ENCODE measurements at places on chromosomes 16 and 17.

GRCh38 chr16:8621222-8621571 is 301 bp upstream of the METTL22 start:
- no peak for DNase-seq

GRCh38 chr17:42424991-42425610 is 2.0 kb upstream of the CAVIN1 start:
- DNase-seq = no peak

- no peak for DNase-seq
These were observed 2.7 kb downstream of the MSL1 start for GRCh38 chr17:40124279-40125141.

DNA sequence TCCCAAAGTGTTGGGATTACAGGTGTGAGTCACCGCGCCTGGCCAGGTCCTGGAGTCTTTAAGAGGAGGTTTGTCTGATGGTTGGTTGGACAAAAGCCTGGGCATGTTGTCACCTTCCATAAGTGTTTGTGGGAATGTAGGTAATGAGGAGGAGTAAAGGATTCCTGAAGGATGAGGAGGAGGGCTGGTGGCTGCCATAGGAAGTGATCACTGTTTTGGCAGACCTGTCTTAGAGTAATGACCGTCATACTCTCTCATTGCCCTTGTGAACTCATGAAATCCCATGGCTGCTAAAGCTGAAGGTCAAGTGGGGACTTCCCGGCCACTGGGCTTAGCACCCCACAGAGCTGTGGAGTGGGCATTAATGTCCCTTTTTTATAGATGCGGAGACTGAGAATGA is 40.5 kb downstream of the TENT4B start:
- no peak for DNase-seq

DNA sequence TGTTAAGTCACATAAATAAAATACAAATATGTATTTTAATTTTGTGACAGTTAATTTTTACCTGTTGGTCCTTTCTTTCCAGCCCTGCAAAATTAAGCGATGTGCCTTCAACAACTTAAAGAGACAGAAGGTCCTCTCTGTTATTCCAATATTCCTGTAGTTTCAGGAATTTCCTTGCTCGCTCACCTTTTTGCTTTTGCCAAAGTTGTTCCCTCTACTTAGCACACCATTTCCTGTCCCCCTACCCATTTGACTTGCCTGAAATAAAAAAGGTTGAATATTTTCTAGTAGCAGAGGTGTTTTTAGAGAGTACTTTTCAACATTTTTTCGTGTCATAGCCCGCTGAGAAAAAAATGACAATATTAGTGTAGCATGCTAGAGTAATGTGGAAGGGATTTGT is 556 bp upstream of the MYH2 start:
- DNase-seq = no peak

DNA sequence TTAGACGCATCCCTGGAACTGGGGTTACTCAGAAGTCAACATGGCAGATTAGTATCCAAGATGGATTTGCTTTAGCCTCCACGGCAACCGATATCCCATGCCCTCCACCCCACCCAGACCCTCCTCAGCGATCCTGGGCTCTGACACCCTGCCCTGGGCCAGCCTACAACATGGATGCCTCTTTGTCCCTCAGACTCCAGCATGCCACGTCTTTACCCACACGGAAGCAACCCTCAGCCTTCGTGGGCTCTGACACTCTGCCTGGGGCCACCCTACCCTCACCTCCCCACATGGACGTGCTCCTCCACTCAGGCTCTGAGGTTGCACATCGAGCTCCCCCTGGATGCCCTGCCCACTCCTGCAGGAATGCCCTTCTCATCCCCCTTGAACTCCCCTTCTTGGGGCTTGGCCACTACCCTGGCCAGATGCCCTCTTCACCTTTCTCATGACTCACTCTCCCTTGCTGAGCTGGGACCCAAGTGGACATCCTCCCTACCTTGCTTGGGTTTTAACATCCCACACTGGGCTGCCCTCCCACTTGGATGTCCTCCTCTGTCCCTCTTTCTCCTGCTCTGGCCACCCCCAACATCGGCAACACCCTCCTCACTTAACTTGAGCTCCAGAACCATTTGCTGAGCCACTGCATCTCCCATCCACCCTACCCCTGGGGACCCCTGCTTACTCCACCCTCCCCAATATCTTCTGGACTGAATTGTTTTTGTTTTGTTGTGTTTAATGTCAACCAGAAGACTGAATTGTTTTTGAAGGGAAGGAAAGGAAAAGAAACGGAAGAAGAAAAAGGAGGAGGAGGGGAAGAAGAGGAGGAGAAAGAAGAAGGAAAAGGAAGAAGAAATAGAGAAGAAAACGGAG is 18.3 kb upstream of the TMEM92 start:
- no peak for DNase-seq

GRCh38 chr17:1568950-1569810 is 6.6 kb upstream of the PITPNA start:
- no peak for DNase-seq

- DNase-seq = no peak
These were observed 5.7 kb upstream of the RASL10B start for GRCh38 chr17:35725802-35726126.

- DNase-seq = no peak
These were observed 7.7 kb downstream of the MINK1 start for GRCh38 chr17:4840893-4841242.

DNA sequence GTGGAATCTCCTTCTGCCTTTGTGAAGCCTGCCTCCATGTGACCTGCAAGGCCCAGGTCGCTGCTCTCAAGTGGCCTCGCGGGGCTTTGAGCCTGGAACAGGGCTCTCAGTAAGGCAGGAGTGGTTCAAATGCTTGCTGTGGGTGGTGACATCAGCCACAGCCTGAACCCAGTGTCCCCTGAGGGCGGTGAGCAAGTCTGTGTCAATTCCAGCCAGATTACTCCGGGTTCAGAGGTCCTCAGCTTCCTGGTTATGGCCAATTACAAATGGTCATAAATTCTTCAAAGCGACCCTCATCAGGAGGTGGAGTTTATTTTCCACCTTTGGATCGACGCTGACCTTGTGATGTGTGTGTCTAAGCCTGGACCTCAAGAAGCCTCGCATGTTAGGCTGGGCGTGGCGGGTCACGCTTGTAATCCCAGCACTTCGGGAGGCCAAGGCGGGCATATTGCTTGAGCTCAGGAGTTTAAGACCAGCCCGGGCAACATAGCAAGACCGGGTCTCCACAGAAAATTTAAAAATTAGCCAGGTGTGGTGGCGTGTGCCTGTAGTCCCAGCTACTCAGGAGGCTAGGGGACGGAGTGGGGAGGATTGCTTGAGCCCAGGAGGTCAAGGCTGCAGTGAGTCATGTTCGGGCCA is 17.3 kb downstream of the LGALS3BP start:
- DNase-seq = no peak

DNA sequence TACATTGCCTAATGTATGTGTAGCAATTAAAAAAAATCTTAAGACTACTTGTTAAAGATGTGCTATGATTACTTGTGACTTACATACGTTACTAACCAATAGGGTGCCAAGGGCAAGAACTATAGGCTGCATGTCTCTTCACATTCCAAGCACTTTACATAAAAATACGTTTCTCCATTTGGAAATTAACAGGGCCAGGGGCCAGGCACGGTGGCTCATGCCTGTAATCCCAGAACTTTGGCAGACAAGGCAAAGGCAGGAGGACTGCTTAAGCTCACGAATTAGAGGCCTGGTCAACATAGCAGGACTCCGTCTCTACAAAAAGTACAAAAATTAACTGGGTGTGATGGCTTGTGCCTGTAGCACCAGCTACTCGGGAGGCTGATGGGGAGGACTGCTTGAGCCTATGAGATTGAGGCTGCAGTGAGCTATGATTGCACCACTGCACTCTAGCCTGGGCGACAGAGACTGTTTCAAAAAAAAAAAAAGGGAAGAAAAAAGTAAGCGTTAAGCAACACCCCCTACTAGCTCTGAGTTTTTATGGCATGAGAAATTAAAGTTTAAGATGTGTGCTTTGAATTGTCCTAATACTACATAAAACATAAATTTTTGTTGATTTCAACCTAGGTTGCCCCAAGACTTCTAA is 12.3 kb downstream of the PSMD12 start:
- no peak for DNase-seq

- DNase-seq = no peak
These were observed 45.4 kb upstream of the MEIOC start for GRCh38 chr17:44610871-44611270.

DNA sequence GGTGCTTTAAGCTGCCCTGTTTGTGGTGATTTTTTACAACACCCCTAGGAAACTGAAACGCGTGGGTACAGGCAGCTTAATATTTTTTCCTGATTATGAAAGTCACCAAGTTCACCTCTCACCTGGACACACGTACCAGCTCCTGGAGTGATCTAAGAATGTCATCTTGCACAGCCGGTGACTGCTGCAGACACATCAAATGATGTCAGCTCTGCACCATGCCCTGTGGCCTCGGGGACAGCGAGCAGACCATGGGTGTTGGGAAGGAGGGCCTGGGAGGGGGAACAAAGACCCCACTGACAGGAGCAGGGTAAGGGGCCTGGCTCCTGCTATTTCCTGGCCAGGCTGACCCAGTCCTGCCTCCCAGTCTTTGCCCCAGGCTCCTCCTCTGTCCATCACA is 272.7 kb downstream of the PARN start:
- no peak for DNase-seq

GRCh38 chr17:77445760-77446532 is 305.2 kb downstream of the SEC14L1 start:
- DNase-seq = no peak

DNA sequence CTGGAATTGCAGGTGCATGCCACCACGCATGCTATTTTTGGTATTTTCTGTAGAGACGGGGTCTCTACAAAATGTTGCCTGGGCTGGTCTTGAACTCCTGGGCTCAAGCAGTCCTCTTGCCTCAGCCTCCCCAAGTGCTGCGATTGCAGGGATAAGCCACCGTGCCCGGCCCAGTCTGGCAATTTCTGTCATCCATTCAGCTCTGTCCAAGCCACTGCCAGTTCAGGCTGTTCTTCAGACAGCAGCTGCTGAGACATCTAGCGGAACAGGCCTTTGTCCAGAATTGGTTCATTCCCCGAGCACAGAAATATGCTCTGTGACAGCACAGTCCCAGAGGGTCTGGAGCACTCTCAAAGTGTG is 5.4 kb downstream of the SLC47A1 start:
- no peak for DNase-seq

DNA sequence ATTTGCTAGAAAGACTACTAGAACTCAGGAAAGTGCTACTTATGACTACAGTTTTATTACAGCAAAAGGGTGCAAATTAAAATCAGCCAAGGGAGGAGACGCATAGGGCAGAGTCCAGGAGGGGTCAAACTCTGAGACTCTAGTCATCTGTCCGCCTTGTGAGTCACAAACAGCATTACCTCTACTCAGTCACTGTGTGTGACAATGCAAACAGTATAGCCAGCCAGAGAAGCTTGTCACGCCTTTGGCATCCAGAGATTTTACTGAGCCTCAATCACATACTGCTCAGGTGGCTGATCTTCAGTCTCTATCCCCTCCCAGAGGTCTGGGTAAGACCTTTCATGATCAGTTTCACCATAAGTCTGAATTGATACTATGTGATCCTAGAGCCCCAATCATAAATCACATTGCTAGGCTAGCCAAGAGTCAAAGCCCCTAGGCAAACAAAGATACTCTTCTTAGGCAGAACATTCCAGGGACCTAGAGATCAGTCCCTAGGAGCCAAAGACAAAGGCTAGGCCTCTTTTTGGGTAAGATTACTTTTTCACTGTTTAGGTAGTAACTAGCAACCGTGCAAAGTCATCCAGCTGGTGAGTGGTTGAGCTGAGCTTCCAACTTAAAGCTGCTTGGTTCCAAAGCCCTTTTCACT is 48.8 kb upstream of the CLEC19A start:
- DNase-seq = no peak

GRCh38 chr16:89049484-89050118 is 44.1 kb upstream of the ACSF3 start:
- DNase-seq = no peak

GRCh38 chr16:87323727-87324410 is 6.7 kb upstream of the C16orf95 start:
- no peak for DNase-seq

DNA sequence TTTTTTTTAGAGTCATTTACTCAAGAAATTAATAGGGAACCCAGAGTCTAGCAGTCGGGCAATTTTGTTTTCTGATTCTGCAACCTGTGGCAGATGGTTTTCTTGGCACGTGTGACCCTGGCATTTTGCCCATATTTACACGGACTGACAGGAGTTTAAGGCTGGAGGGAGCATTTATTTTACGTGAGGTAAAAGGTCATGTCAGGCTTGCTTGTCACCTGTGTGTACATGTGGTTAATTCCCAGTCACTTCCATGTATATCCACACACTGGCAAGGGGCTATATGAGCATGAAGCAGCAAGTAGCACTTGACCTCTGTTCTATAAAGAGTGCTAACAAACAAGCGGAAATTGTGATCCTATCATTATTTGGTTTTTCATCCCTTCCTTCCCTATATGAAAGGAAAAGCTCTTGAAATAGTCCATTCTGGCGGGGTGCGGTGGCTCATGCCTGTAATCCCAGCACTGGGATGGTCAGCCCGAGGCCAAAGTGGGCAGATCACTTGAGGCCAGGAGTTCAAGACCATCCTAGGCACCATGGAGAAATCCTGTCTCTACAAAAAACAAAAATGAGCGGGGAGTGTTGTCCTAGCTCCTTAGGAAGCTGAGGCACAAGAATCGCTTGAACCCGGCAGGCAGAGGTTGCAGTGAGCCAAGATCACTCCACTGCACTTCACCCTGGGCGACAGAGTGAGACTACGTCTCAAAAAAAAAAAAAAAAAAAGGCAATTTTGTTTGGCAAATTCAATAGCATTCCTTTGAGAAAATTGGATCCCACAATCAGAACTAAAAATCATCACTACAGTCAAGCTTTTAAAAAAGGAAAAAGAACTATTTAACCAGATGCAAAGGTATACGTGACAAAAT is 2.1 kb downstream of the SPAG9 start:
- DNase-seq = no peak

DNA sequence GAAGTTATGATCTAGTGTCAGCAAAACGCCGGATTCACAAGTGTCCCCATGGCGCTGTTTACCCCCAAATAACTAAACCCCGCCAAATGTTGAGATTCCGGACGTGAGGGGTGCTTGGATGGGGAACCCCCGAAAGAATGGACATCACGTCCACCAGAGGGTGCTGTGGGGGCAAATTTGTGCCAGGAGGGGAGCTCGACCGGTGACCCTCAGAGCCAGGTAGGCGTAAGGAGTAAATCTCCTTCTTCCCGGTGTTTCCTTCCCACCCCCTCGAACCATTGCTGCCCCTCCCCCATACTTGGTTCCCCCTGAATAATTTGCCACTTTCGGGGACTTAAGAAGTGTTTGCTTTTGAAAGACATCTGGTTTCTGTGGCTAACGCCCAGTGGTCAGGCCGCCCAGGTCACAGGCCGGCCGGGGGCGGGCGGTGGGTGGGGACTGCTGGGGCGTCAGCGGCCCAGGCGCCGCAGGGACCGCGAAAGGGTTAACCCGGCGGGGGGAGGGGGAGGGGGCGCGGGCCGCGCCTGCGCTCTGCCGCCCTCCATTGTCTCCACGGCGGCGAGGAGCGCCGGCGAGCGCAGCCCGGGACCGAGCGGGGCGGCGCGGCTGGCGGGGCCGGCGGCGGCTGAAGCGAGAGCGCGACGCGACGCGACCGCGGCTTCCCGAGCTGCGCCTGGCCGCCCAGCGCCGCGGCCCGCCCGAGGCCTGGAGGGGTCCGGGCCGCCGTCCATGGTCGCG is at the start of gene ZNRF1:
Gene ZNRF1 (plus strand): TSS at position 544 of the 738 bp plus-strand sequence. CDS start 648 bp downstream, outside the sequence.
- peak; percentile 84 for DNase-seq
